ENCODE measurements at places on chromosomes 3 and 15.

DNA sequence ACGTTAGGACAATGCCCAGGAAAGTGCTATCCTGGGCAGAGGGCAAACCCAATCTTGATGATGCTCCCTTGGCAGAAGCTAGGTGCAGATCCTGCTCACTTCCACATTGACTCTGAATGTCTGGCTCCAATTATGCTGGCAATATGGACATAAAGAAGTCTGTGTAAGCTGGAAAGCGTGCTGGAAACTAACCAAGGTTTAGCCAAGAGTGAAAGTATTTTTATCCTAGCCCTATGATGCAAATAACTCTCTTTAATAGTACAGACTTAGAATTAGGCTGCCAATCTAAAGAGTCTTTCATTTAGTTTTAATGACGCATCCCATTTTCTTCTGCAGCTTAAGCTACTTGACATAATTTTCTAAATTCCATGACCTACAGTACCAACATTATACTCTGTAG is 571.8 kb downstream of the TUSC7 start:
- DNase-seq = no peak

DNA sequence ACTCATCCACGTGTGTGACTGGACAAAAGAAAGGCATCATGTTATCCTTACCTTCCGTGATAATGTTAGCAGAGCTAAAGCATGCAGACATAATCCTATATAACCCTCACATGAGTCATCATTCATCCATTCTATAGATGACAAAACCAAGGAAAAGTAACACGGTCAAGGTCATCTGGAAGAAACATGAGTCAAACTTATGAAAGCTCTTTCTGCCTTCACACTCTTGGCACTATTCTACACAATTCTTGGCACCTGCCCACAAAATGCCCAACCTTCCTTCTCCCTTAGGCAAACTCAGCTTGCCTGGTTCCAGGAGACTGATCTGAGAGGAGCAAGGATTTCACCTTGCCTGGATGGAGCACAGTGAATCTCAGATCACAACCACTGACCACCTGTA is 66.9 kb downstream of the PRICKLE2 start:
- peak; percentile 70 for DNase-seq

DNA sequence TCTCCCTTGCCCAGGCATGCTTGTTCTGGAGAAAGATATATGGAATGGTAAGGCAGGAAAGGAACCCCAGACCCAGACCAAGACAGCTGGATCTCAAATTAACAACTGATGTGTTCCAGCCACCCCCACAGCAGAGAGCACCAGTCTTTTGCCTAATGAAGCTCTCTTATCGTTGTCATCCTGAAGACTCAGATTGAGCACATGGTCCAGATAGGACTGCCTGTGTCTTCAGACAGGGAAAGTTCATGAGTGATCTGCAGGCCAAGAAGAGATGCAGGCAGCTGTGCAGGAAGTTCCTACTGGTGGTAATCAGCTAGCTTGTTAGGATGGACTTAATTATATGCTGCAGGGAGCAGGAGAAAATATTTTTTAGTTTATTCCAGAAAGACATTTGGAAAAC is 53.3 kb downstream of the PPP2R3A start:
- DNase-seq = no peak

- no peak for DNase-seq
Observed at GRCh38 chr15:101439920-101440319, 49.6 kb downstream of the PCSK6 start.
